Urinary bladder (tissue), 4 donors: ENCODE measurements at places on chromosomes 5 and 9.

DNA sequence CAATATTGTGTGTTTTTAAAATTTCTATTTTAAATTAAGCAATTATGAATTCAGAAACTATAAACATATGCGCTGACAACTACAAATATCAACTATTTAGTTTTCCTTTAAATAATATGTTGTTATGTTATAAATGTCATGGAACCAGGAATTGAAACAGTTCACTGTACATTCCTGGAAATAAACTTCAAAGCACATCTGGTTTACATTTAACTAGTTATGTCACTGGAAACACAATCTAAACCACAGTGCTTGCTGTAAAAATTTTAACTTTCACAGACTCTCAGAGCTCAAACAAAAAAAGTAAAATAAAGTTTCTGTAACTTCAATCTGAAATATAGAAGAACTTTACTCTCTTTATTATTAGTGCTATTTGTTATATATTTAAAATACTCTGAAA lies 179.2 kb downstream of the FBN2 start:
- DNase-seq: no peak

DNA sequence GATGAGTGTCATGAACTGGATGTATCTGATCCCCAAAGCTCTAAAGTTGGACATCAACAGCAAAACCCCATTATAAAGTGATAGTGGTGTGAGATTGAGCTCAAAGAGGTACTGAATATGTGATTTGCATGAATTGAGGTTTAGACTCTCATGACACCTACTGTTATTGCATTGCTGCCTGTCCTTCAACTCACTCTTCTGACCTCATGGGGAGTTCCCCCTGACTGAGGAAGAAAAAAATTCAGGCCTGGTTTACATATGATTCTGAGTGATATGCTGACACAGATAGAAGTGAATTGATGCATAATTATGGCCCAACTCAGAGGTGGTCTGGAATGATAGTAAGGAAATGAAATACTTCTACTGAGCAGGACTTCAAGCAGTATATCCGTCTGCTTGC lies 76.2 kb upstream of the CHD1 start:
- DNase-seq: no peak

GRCh38 chr9:80720579-80720978 lies 968.8 kb downstream of the TLE1 start:
- DNase-seq: no peak

GRCh38 chr9:78314550-78314949 lies 17.6 kb downstream of the PSAT1 start:
- DNase-seq: no peak

DNA sequence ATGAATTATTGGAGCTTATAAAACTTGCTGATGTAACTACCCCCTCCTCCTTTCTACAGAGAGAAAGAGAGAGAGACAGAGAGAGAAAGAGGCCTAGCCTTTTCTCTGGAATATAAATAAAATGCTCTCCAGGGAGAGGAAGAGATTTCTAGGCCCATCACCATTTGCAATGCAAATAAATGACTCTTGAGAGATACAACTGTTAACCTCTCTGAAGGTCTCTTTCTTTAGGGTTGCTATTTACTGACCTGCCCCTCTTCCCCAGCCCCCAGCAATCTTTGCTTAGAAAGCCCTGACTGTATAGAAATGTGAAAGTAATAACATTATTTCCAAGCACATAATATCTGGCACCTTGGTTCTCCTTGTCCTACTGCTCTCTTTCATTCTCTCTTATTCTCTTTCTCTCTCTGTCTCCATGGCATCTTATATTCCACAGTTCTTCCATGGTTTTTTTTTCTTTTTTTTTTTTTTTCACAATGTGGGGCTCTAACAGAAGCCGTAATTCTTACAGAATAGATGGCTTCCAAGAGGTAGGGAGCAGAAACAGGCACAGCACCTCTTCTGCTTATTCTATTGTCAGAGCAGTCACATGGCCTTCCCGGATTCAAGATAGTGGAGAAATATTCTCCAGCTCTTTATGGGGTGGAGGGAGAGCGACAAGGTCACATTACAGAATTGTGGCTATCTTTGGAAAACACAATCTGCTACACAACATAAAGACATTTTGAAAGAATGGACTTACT lies 1087.9 kb upstream of the NUDT12 start:
- DNase-seq: no peak

GRCh38 chr5:125177340-125177739 lies 430.9 kb upstream of the ZNF608 start:
- no peak for DNase-seq

DNA sequence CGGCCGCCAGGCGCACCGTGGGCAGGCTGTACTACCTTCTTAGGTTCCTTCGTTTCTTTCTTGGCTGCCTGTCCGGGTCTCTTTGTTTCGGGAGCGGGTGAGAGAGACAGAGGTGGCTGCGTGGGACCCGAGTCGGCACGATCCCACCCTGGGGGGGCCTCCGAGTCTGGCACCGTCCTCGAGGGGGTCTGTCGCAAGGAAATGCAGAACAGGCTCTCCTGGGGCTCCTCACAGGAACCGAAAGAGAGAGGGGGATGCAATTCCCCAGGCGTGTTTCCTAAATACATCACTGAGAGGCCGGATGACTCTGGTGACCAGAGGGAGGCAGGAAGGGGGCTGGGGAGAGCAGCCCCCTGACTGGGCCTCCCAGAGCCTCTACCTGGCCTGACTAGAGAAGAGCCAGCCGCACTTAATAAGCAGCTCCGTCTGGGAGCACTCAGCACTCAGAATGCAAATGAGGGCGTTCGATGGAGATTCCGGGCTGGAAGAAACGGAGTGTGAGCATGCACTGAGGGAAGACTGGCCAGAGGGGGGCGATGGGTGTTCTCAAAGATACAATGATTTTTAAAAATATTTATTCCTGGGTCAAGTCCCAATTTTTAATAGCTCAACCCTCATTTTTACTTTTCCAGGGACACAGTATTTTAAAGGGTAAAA lies 11.7 kb upstream of the INPP5E start:
- DNase-seq: no peak

- DNase-seq: no peak
These were observed 473.5 kb upstream of the DAP start for GRCh38 chr5:11234501-11234911.

GRCh38 chr9:135929656-135930445 lies 22.5 kb upstream of the CAMSAP1 start:
- DNase-seq: no peak

- DNase-seq: no peak
These were observed 21.3 kb upstream of the SLC12A2 start for GRCh38 chr5:128062172-128062746.

DNA sequence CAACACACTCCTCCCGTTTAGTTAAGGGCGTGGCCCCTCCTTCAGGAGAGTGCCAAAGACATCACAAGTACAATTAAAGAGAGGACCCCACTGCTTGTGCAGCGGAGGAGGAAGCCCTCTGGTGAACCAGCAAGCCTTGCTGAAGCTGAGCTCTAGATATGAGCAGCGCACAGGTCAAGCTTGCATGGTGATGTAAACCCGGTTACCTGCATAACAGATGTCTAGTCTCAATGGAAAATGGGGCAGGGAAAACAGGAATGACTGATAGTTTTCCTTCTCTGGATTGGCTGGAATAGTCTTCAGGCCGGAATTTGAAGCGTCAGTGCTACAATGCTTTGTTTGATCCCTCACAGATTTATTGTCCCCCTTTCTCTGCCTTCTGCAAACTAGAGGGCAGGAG lies 66.2 kb downstream of the MROH2B start:
- DNase-seq: no peak

DNA sequence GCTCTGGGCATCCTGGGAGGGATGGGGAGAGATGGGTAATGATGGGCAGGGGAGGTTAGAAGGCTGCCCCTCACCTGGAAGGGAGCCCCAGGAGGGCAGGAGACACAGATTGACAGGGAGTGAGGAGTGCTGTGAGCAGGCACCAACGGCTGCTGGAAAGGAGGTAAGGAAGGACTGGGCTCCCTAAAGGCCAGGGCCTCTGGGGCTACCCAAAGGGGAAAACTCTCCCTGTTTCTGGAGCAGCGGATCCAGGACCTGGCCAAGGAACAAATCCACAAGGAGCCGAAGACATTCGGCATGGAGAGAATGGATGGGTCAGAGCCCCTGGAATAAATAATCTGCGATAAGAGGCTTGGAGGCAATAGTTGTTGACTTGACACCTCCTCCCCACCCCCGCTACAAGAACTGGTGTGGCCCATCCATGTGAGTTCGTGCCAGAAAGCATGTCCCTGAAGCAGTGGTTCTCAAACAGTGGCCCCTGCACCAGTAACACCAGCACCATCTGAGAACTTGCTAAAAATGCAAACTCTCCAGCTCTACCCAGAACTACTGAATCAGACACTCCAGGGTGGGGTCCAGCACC lies 208.3 kb downstream of the GABBR2 start:
- DNase-seq: no peak

DNA sequence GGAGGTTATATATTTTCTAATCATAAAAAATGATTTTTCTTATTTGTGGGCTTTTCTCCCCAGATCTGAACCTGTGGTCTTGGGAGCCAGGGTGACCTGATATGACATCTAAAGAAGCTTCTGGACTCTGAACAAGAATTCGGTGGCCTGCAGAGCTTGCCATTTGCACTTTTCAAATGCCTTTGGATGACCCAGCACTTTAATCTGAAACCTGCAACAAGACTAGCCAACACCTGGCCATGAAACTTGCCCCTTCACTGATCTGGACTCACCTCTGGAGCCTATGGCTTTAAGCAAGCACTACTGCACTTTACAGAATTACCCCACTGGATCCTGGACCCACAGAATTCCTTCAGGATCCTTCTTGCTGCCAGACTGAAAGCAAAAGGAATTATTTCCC lies 59.0 kb upstream of the RIC1 start:
- no peak for DNase-seq

- no peak for DNase-seq
These were observed 900.6 kb upstream of the CDH9 start for GRCh38 chr5:27938989-27939388.

- no peak for DNase-seq
These were observed 2.0 kb upstream of the MAP3K1 start for GRCh38 chr5:56813302-56813701.

DNA sequence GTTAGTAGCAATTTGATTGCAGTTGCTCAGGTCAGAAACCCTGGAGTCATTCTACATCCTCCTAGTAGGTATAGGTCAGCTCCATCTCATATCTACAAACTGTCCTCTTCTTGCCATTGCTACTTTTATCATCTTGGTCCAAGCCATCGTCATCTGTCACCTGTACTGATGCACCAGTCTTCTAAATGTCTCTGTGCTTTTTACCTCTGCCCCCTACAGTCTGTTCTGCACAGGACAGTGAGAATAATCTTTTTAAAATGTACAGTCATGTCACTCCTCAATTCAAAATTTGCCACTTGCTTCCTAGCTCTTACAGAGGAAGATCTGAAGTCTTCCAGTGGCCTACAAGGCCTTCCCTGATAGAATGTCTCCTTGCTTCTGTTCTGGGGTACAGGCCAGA lies 6.8 kb downstream of the NNT start:
- no peak for DNase-seq

GRCh38 chr9:85941966-85942912 lies 1.3 kb downstream of the NAA35 start:
- no peak for DNase-seq

GRCh38 chr5:67983251-67984110 lies 232.1 kb upstream of the PIK3R1 start:
- no peak for DNase-seq

GRCh38 chr5:51013036-51013435 lies 346.6 kb downstream of the PARP8 start:
- DNase-seq: no peak

GRCh38 chr5:126000507-126000906 lies 422.7 kb upstream of the GRAMD2B start:
- peak; percentile 36 for DNase-seq

- no peak for DNase-seq
These were observed 40.4 kb upstream of the SYNPO start for GRCh38 chr5:150599917-150600511.

- no peak for DNase-seq
These were observed 20.9 kb downstream of the ZBED3 start for GRCh38 chr5:77066184-77066583.

DNA sequence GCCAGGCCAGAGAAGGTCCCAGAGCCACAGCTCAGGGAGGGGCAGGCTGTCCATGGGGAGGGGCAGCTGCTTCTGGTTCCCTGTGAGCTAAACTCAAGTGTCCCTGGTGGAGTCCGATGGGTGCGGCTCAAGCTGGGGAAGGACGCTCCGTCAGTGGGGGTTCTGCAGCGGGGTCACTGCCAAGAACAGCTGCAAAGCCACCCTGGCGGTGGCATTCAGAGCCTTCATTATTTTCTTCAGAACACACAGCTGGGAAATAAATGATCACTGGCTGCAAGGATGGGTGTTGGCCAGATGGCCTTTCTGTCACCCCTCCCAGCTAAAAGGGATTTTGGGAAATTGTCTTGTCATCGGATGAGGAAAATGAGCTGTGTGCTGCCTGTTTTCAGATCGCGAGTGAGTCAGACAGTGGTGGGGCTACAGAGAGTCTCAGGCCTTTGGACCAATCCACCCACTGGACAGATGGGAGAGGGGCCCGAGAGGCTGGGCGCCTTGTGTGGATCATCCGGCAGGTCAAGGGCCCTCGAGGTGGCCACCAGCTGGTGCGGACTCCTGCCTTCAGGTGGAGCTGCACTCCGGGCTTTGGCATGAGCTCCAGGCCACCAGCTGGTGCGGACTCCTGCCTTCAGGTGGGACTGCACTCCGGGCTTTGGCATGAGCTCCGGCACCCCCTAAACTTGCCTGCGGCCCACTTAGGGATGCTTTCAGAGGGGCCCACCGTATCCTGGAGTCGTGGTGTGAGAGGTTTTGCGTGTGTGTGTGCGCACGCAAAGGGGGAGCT lies 17.9 kb upstream of the GFPT2 start:
- DNase-seq: no peak

- no peak for DNase-seq
These were observed 23.9 kb downstream of the HMGXB3 start for GRCh38 chr5:150024346-150024984.

GRCh38 chr5:77923666-77924065 lies 147.5 kb upstream of the TBCA start:
- no peak for DNase-seq

- no peak for DNase-seq
These were observed 239.4 kb downstream of the LURAP1L start for GRCh38 chr9:13013991-13014883.

DNA sequence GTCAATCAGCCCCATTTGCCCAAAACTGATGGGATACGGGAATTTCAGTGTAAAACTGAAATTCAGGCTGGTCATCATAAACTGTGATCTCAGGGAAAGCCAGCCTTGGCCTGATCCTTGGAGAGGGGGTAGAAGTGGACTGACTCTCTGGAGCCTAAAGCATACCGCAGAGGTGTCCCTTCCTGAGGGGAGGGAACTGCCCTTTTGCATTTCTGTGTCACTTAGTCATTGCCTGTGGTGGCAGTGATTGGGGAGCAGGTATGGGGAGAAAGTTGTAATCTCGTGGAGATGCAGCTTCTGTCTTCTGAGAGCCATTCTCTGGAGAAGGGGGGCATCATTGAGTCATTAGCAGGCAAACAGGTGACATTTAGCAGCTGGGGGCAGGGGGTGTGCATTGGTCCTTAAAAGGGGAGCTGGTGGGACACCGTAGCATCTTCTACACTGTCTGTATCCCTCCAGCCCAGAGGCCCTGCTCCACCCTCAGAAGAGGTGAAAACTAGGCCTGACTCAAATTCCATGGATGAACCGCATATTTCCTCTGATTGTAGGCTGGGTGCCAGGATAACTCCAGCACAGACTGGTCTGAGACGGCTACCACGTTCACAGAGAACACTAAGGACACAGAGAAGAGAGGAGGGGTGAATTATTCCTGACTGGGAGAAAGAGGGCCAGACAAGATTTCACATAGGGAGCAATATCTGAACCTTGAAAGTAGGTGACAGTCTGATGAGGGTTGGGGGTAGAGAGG lies 143.3 kb downstream of the SEC61B start:
- no peak for DNase-seq
